ENCODE measurements at places on chromosomes 6 and 20.

GRCh38 chr6:20691185-20691584 lies 156.9 kb downstream of the CDKAL1 start:
- no peak for DNase-seq

DNA sequence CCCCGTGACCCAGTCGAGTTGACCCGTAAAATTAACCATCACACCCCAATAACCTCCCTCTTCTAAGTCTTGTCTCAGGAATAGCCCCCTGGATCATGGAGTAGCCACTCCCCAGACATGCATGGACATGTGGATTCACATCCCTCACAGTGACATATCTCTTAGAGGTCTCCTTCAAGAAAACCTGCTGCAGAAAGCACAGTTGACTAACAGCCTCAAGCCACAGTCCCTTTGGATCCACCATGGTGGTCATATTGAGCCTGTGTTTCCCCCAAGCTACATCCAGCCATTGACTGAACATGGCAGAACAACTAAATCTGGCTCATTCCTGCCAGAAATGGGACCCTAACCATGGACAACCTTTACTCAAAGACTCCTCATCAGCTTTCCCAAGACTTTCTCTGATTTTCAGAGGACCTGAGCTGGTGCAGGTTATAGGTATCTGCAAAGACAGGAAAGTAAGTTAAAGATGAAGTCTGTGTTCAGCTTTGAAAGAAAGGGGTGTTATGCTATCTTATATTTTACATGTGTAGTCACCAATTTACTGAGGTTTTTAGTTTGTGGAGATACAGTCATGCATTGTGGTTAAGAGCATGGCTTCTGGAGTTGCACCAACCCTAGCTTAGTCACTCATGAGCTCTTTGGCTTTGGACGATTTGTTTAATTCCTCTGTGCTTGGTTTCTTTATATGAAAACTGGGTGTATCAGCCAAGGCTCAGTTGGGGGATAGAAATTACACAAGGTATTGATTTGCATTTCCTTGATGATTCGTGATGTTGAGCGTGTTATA lies 219.1 kb downstream of the MYLK4 start:
- no peak for DNase-seq

DNA sequence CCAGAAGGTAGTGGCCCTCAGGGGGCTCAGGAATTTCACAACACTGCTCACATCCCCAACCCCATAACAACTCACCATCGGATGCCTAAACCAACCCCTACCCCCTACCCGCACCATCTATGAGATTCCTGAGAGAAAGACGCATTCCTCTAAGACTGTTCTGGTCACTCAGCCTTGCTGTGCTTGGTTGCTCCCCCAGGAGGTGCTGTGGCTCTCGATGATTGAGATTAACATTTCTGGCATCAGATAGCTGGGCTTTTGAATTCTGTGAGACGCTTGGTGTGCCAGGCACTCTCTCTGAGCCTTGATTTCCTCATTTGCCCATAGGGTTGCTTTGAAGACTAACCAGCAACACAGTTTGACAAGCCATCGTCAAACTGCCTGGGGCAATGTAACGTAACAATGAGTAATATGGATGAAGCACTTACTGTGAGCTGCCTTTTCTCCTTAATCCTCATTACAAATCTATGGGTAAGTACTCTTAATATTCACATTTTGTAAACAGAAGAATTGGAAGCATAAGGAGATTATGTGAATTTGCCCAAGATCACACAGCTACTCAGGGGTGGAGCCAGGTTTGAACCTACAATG lies 978 bp downstream of the WFDC6 start:
- DNase-seq: no peak

GRCh38 chr6:84825461-84825860 lies 61.1 kb upstream of the TBX18 start:
- DNase-seq: peak; percentile 11

DNA sequence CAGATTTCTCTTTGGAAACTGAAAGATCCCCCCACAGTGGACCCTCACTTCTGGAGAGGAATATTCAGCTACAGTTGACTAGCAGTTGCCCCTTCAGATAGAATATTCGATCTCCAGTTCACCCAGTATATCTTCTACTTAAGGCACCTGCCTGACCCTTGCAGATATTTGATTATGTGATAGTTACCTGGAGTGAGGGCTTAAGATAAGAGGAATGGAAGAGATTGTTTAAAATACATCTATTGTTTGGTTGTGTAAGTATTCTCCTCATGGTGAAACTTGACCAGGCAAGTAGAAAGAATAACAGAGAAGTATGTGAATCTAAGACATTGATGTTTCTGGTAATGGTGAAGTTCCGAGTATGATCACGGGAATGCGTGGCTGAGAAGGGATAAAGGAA lies 1.6 kb upstream of the ZCCHC3 start:
- DNase-seq: no peak

GRCh38 chr6:42269974-42270510 lies 52.4 kb upstream of the MRPS10 start:
- no peak for DNase-seq

- no peak for DNase-seq
Observed at GRCh38 chr6:22882581-22882980, 313.2 kb downstream of the HDGFL1 start.

DNA sequence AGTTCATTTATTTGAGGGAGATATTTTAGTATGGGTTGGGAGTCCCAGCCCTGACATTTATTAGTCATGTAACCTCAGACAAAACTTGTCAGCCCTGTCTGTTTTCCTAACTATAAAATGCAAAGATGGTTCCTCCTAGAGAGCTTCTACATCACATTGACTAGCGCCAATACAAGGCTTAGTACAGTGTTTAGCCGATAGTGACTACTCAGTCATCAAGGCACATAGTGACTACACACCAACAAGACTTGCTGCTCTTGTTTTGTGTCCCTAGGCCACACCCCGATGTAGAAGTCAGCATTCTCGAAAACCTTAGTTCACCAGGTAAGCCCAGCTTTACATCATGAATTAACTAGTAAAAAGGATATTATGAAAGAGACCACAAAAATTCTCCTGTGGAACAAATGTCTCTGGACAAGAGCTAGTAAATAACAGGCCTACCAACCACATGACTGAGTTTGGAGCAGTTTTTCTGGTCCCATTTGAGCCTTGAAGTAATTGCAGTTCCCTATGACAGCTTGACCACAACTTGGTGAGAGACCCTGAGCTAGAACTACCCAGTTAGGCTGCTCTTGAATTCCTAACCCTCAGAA lies 68.8 kb downstream of the PFDN4 start:
- DNase-seq: no peak

GRCh38 chr6:1399085-1399780 lies 9.9 kb downstream of the FOXF2 start:
- DNase-seq: no peak

GRCh38 chr20:1396702-1397101 lies 3.8 kb upstream of the FKBP1A start:
- DNase-seq: no peak

DNA sequence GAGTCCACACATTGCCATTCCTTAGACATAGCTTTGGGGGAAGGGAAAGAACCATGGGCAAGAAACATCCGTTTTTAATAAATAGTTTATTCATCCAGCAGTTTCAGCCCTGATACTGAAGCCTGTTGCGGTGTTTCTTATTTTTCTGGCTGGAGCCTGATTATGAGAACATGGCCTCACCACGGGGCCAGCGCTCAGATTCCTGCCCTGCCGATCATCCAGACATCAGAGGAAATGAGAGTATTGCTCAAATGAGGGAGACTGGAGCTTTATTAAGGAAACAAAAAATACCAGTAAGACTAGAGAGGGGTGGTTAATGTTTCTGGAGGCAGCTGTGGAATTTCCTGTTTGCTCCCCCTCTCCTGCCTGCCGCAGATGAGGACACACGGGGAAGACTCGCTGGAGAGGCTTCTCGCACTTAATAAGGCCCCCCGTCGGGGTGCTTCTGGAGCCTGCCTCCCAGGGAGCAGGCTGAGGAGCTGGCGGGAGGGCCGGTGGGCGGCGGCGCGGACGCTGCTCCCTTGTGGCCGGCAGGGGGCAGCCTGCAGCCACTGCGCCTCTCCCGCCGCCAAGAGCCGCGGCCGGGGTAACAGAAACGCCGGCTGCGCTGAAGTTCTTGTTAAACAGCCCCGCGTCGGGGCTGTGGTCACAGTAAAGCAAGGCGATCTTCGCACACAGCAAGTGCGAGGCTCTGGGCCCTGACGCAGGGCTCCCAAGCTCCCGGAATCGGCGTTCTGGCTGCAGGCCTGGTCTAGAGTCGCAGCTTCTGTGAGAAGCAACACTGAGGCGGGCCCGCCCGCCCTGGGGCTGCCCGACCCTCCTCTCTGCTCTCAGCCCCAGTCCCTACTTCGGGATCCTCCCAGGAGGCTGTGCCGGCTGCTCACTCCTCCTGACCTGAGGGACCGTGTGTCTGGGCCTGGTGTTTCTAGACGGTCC lies 17.5 kb downstream of the LEMD2 start:
- peak; percentile 90 for DNase-seq

DNA sequence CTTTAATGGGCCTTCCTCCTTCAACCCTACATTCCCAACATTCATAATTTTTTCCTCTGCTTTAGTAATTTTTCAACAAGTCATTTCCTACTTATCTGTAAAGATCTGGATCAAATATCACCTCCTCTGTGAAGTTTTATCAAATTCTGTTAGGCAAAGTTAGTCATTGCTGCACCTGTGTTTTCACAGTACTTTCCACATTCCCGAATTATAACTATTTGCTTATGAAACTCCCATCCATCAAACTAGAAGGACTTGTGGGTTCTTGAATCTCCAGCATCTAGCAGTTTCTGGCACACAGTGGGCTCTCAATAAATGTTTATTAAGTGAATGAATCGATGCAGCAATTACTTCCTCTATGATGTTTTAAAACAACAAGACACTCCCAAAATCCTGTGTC lies 257.6 kb downstream of the HDGFL1 start:
- no peak for DNase-seq

- DNase-seq: peak; percentile 37
Observed at GRCh38 chr6:24431045-24431451, 28.3 kb downstream of the MRS2 start.

GRCh38 chr6:105560611-105561066 lies 157.8 kb upstream of the PREP start:
- DNase-seq: no peak

DNA sequence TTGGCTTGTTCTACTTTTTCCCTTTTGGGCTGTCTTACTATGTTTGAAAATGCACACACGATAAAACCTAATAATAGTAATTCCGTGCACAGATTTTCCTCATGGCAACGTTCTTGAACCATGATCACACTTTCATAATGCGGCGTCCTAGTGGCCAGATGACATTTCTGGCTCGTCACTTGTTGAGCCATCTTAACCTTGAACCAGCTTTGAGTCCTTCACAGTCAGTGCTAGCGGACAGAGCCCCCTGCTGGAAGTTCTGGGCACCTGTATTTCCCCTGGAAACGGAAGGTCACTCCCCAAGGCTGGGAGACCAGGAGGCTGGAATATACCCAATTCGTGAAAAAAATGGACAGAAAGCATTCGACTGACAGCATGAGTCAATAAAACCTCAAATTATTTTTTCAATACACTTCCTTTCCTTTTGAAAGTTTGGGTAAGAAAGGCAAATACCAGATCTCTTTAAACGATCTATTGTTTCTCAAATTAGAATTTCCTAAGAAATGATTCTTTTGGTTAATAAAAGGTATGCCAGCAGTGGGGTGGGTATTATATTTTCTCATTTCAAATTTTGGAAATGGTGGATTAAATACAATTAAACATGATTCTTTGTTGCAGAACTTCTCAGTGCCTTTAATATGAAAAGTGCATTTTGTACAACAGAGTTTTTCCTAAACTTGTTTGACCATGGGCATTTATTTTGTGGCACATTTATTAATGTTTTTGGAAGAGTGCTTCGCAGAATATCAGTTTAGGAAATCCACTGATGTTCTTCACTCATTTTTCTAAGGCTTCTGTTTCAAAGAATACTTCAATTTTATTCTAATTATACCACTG lies 542.3 kb downstream of the QKI start:
- peak; percentile 26 for DNase-seq

GRCh38 chr6:15285682-15286294 lies 39.9 kb downstream of the JARID2 start:
- no peak for DNase-seq

GRCh38 chr20:48039514-48039913 lies 254.2 kb upstream of the SULF2 start:
- no peak for DNase-seq

DNA sequence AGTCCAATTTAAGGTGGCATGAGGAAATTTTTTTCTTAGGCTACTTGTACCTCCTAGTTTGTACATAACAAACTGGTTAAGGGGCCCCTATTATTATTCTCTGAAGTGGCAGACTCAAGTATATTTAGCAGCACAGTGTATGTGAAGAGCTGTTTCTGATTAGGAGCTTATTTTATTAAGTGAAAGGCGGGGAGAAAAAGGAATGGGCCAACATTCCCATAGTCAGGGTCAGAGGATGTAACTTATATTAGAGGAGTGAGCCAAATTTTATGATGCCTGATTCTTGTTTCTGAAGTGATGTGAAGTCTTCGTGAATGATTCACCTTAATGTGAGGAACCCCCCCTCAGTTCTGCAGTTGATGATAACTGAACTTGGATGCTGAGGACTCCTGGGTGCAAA lies 2.8 kb downstream of the HECA start:
- DNase-seq: no peak

DNA sequence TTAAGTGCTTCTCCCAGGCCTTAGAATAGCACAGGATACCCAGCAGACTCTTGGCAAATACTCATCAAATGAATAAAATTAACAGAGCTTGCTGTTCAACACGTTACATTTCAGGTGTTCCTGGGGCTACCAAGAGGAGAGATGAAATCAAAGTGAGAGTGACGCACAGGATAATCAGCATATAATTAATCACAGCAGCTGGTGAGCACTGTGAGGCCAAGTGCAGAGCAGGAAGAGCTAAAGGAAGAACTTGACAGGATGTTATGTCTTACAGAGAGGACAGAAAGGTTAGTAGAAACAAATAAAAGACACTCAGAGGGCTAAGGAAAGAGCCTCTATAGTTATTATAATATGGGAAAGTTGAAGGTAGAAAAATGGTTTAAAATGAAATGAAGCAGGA lies 8.8 kb downstream of the PPIL1 start:
- DNase-seq: no peak

- DNase-seq: no peak
Observed at GRCh38 chr20:47088335-47088734, 193.7 kb downstream of the EYA2 start.

- DNase-seq: no peak
Observed at GRCh38 chr6:112058243-112059032, 4.5 kb downstream of the CCN6 start.

GRCh38 chr6:14660806-14661579 lies 543.4 kb downstream of the CD83 start:
- no peak for DNase-seq

GRCh38 chr6:48736501-48737206 lies 625.7 kb upstream of the PTCHD4 start:
- DNase-seq: no peak

DNA sequence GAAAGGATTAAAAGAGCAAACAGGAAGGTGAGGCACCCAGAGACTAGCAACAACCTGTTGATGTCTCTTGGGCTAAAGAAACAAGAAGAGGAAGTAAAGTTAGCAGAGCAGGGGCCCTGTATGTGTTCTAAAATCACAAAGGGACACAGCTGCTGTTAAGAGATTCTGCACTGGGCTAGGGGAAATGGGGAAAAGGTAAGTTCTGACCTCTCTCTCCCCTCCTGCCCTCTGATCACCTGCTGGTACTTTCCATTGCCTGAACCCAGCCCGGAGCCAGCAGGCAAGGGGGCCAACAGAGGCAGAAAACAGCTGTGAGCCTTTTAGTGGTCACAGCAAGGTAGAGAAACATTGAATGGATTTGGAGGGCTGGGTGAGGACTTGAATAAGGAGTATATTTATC lies 13.5 kb upstream of the CNR1 start:
- DNase-seq: no peak

- DNase-seq: peak; percentile 30
Observed at GRCh38 chr6:158605266-158605878, 39.2 kb downstream of the DYNLT1 start.
